AG04449 (cell line): ENCODE measurements at places on chromosomes 1 and 21.

GRCh38 chr21:36035381-36035791 is 24.9 kb downstream of the SETD4 start:
- DNase-seq, result no peak

- no peak for DNase-seq
Observed at GRCh38 chr1:41444246-41444645, 40.2 kb downstream of the EDN2 start.

GRCh38 chr1:77888781-77889642 is 588 bp downstream of the NEXN start:
- no peak for DNase-seq

DNA sequence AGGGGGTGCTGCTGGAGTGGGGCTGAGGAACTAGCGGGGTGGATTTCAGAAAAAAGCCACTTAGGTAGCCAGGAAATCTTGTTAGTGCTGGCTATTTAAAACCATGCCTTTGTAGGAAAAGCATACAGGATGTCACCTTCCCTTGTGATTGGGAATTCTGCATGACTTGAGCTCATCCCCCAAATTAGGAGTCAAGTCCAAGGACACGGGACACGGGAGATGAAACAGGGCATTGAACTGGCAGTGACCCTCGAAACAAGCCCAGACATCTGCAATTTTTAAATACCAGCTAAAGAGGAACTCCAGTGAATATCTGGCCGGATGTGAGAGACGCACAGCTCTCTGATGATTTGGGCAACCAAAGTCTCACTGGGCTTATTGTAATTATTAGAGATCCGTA is 32.8 kb downstream of the C2CD2 start:
- no peak for DNase-seq

DNA sequence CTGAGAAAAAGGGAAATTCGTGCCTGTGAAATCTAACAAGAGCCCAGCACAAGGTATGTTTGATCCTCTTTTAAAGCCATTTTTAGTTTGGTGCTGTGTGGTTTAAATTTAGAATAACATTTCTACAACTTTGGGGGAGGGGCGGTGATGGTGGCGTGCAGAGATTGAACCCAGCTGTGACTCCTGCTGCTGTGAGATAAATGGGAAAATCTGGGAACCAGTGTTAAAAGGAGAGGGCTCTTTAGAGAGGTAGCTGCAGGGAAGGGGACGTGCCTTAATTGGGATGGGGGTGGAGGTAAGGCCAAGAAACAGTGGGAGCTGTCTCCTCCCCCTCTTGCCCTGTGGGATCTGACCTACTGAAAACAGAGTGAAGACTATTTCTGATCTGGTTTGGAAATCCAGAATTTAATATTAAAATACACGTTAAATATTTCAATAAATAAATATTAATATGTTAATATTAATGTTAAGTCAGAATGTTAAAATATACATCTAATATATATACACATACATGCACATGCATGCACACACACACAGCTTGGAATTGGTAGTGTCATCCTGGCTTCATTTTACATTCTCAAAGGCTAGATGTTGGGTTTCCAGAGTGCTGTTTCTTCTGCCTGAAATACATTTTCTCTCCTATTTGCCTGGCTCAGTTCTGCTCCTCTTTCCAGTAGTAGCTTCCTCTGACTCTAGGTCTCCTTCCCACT is 30.1 kb upstream of the DNAJC6 start:
- no peak for DNase-seq

GRCh38 chr1:211305044-211305443 is 21.6 kb upstream of the TRAF5 start:
- no peak for DNase-seq

- DNase-seq, result no peak
Observed at GRCh38 chr1:58206749-58207148, 339.8 kb downstream of the OMA1 start.

GRCh38 chr1:2086446-2087078 is 36.4 kb downstream of the PRKCZ start:
- DNase-seq, result no peak

DNA sequence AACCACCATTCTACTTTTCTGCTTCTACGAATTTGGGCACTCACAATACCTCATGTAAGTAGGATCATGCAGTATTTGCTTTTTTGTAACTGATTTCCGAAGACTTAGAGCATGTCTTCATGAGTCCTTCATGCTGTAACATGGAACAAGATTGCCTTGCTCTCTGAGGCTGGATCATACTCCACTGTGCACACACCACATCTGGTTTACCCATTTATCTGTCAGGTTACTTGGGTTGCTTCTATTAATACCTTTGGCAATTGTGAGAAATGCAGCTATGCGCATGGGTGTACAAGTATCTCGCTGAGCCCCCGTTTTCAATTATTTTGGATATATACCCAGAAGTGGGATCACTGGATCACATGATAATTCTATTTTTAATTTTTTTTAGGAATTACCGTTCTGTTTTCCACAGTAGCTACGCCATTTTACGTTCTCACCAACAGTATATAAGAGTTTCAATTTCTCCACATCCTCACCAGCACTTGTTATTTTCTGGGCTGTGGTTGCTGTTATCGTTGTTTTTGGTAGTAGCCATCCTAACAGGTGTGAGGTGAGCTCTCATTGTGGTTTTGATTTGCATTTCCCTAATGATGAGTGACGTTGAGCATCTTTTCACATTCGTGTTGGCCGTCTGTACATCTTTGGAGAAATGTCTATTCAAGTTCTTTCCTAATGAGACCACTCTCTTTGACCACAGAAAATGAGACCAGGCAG is 10.7 kb upstream of the SLC2A5 start:
- no peak for DNase-seq

DNA sequence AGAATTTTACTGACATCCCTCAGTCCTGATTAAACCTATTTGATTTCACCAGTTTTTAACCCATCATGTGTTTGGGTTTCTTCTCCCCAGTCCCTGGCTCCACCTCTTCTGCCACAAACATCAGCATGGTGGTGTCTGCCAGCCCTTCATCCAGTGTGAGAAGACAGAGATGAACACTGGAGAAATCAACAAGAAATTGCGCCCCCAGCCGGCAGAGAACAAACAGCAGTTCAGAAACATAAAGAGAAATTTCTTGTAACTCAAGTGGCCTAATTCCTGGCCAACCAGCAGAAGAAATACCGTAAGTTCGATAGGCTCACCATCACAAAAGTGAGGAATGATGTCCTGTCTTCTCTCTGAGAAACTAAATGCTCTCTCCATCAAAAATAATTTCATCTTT is 18.3 kb downstream of the S100A11 start:
- DNase-seq, result no peak

GRCh38 chr1:212500983-212501382 is 68.3 kb downstream of the NENF start:
- no peak for DNase-seq

DNA sequence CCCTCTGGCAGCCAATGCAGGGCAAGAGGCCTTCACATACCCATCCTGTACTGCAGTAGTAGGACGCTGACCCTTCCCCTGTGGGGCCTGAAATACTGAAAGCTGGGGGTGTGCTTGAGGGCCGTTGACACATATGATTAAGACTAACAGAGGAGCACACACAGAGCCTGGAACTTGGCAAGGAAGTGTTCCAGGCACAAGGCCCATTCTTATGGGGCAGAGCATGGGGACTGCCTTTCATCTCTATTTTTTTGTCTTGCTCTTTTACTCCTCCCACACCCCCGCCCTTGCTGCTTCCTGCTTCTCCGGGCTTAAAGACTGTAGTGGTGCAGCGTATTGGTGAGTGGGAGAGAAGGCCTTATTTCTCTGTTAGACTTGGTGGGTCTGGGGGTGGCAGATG is 137.4 kb downstream of the BACH1 start:
- DNase-seq, result no peak

GRCh38 chr1:28458237-28459228 is 47.3 kb upstream of the RCC1 start:
- DNase-seq, result no peak

GRCh38 chr1:47709872-47710231 is 272.0 kb downstream of the FOXD2 start:
- no peak for DNase-seq

DNA sequence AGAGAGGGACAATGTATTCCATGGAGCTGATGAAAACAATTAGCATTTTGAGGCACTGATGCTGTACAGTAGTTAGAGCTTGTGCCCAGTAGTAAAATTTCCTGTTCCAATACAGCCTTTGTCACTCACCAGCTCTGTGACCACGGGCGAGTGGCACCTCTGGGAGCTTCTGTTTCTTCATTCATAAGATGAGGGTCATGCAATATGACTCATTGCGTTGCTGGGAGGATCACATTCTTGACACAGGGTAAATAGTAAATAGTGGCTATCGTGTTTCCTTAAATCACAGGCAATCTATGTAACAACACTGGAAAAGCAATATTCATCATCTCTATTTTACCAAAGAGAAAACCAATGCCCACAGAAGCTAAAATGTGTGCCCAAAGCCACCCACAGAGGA is 4.5 kb upstream of the LRRC52 start:
- DNase-seq, result no peak
